Activated naive CD8-positive, alpha-beta T cell treated with anti-CD3 and anti-CD28 coated beads, Interleukin-2, amount 50 U/mL, for 16 hours (primary cell): ENCODE measurements at places on chromosomes 4 and X.

GRCh38 chr4:171441300-171441941 lies 371.8 kb upstream of the GALNTL6 start:
- DNase-seq: no peak

DNA sequence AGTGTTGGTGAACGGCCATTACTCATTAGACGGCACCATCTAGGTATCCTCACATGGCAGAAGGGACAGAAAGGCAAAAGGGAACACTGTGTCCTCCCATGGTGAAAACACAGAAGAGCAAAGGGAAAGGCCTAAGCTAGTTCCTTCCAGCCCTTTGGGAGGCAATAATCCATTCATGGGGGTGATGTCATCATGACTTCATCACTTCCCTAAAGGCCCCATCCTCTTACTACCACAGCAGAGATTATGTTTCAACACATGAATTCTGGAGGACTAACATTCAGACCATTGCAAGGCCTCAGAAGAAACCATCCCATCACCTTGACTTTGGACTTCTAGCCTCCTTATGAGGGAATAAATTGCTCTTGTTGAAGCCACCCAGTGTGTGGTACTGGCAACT lies 238.2 kb downstream of the MGST2 start:
- no peak for DNase-seq

DNA sequence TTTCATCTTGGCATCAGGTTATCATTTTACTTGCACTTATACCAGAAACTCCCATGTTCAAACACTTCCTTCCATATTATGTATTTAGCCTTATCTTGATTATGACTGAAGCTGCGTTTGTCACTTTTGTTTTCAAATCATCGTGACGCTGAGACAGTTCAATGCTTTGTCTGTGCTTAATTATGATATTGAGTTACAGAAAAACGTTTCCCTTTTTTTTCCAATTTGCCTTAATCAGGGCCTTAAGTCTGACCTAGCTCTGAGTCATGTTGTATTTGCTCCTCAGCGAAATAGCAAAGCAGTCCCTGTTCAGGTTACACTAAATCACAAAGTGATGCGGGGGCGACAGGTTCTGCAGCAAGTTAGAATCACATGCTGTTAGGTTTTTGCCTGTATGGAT lies 254.7 kb downstream of the AFF2 start:
- no peak for DNase-seq

- no peak for DNase-seq
These were observed 202.7 kb downstream of the BANK1 start for GRCh38 chr4:101993002-101993841.

- DNase-seq: no peak
These were observed 118.3 kb downstream of the CDKL5 start for GRCh38 chrX:18543738-18544137.

DNA sequence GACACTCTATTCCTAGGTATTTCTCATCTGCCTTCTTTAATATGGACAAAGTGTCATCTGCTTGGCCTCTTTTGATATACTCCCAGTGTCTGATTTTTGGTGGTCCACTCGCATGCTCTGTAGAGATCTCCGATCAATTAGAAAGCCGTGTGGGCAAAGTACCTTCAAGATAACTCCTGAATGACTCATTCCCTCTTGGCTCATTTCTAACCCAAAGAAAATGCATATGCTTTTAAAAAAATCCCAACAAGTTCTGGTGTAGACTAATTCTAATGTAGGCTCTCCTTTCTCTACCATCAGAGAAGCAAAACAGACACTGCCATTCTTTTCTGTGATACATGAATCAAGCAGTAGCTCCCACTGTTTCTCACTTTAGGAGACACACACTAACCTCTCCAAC lies 714.9 kb upstream of the ADGRL3 start:
- no peak for DNase-seq

DNA sequence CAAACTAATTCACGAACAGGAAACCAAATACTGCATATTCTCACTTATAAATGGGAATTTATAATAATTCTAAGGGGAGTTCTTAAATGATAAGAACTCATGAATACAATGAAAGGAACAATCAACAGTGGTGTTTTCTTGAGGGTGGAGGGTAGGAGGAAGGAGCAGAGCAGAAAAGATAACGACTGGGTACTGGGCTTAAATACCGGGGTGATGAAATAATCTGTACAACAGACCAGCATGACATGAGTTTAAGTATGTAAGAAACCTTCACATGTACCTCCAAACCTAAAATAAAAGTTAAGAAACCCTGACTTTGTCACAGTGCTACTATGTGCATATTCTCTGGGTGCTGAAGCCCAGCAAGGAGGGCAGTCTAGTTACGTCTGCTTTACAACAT lies 6.6 kb downstream of the FREM3 start:
- DNase-seq: no peak

GRCh38 chrX:70411475-70411874 lies 11.6 kb upstream of the GDPD2 start:
- no peak for DNase-seq

DNA sequence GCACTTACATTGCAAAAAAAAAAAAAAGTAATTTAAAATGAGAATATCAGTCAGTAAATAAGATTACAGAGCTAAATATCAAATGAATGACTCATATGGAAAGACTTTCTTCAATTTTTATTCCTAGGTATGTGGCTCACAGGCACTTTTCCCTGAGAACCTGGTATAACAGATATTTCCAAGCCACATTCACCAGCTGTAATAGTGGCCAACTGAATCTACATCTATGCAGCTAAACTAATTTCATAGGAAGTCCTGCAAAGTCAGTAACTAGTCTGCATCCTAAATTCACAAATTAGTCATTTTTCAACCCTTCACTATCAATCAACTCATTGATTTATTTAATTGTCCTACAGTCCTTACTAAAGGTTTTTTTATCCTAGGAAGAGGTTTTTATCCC lies 5.6 kb downstream of the PDE5A start:
- DNase-seq: no peak

DNA sequence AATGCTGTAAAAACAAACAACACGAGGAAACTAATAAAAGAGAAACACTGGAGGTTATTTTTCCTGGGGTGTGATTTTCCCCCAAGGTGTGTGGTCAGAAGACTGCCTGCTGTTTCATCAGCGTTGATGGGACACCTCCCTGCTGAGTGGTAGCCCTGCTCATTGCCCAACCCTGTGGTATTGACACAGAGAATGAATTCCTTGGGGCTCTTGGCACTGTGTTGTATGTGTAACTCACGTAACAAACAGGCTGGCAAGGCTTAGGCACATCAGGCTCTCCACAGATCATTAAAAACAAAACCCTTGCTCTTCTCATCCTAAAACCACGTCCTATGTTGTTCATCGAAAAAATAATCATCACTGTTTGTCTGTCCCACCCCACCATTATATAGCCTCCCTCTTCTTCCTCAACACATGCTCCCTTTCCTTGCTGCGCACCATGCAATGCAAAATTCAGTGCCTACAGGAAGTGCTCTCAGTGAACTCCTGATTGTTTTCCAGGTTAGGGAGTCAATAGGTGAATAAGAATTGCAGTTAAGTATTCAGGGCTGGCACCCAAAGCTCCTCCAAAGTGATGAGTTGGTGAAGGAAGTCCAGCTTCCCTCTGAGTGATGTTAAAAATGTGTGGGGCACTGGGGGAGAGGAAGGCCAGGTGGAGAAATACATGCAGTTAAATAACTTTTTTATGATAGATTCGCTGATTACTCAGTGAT lies 11.4 kb upstream of the PUDP start:
- DNase-seq: no peak

GRCh38 chr4:133439830-133440229 lies 290.7 kb downstream of the PCDH10 start:
- DNase-seq: no peak

GRCh38 chr4:151276787-151277562 lies at the start of gene PRSS48:
PRSS48 (plus strand) TSS chr4:151277161; CDS start chr4:151277173, 12 bp downstream.
- DNase-seq: no peak

DNA sequence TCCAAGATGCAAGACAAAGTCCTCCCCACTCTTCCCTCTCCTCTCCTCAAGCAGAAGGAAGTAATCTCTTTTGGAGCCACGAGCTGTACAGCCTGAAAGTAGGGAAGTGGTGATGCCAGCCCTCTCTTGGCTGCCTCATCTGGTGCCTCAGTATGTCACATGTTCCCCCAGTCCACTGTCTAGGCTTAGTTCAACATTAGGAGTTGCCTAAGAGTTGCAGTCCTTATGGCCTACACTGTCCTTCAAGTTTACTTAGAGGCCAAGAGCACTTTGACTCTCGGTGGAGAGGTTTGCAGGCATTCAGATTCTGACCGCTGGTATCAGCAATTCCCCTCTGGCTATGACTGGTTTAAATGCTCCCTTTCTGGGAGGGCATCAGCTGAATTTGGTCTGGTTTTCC lies 735.6 kb downstream of the GLUD2 start:
- DNase-seq: no peak

- no peak for DNase-seq
These were observed 72.5 kb downstream of the FAT1 start for GRCh38 chr4:186651181-186651603.

GRCh38 chrX:13256603-13257002 lies 63.2 kb downstream of the ATXN3L start:
- no peak for DNase-seq

GRCh38 chrX:50705042-50705441 lies 109.0 kb downstream of the SHROOM4 start:
- no peak for DNase-seq

GRCh38 chrX:132848296-132848970 lies 110.0 kb downstream of the HS6ST2 start:
- no peak for DNase-seq

DNA sequence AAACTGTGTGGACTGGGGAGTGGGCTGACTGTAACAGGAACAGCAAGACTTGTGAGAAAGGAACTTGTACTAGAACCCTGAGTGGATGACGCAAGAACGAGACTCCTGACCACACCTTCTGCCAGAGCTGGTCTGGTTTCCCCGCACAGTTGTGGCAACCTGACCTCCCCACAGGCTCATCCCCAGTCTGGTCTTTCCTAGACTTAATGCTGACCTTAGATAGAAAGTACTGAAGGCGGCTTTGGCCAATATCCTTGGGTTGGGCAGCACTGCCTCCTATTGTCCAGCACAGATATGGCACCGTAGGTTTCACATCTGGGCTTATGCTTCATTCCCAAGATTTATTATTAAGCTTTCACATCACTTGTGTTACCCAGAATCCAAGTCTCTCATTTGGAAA lies 137.8 kb upstream of the FRG1 start:
- no peak for DNase-seq

DNA sequence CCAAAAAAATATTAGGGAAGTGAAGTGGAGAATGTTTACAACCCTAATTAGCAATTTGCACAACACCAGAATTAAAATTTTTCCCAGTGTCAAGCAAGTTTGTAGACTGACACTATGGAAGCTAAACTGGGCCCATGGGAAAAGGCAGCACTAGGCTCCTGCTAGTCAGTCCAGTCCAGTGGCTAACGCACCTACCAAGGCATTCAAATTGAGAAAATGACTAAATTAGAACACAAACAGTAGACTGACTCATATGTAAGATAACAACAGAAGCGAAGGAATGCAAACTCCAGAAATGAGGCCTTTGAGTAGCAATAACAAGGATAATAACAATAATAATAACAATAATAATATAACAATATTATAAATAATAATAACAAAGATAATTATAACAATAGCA lies 90.7 kb downstream of the GRIA3 start:
- DNase-seq: no peak

DNA sequence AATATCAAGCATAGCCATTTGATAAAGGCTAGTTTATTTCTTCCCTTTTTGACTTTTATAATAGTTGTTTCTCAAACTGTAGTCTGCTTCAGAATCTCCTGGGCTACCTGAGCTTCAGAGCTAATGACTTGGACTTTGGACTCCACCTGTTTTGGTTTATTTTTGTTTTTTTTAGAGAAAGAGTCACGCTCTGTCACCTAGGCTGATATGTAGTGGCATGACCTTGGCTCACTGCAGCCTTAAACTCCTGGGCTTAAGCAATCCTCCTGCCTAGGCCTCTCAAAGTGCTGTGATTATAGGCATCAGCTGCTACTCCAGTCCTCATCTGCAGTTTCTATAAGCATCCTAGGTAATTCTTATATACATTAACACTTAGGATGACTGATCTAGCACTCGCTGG lies 90.5 kb downstream of the DDIT4L start:
- DNase-seq: no peak

GRCh38 chr4:139875411-139875825 lies 209.8 kb downstream of the MGST2 start:
- DNase-seq: no peak

DNA sequence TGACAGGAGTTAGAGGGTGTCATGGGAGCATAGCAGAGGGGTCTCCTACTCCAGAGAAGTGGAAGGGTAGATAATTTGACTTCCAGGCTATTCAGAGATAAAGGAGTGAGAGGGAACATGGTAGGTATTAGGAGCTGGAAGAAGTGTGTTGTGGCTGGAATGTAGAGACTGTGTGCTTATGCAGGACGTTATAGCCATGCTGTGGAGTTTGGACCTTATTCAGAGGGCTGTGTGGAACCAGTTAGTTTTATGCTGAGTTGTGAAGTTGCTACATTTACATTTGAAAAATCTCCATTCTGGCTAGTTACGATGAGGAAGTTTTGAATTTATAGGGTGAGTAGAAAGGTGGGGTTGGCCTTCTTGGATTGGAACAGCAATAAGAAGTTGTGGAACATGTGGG lies 67.5 kb downstream of the FIP1L1 start:
- no peak for DNase-seq

- DNase-seq: no peak
These were observed 14.2 kb downstream of the FTHL17 start for GRCh38 chrX:31057691-31058090.

- no peak for DNase-seq
These were observed 758.5 kb downstream of the KCTD8 start for GRCh38 chr4:43690116-43690515.

- no peak for DNase-seq
These were observed 110.7 kb upstream of the GALNT7 start for GRCh38 chr4:173057901-173058300.

DNA sequence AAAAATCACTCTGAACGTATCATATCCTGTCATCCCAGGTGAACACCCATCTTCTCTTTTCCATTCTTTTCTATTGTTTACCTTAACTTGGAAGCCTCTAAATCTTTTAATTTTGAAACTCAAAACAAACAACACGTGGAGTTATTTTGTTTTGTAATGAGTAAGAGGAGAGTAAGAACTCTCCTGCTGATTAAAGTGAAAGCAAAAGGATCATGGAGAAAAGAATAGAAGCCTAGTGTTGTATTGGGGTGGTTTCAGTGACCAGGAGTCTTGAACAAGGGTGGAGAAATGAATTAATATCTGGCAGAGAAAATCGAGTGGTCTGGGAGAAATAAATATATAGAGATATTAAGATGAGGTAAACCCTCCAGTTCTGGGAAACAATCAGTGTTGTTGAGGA lies 237.4 kb upstream of the UGT8 start:
- DNase-seq: no peak

DNA sequence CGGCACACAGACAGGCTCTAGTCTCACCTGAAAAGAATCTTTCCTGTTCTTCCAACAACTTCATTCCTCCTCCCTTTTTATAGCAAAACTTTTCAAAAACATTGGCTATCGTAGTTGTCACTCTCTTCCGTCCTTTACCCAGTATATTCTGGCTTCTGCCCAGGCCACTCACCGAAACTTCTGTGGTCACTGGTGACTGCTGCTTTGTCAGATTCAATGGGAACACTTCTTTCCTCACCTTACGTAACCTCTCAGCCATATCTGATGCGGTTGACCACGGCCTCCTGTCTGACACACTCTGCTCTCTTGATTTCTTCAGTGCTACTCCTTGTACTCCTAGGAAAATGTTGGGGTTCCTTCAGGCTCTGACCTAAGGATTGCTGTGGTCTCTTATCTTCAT lies 9.2 kb upstream of the RNF150 start:
- no peak for DNase-seq

GRCh38 chr4:140326395-140326993 lies 47.0 kb upstream of the SCOC start:
- DNase-seq: no peak
